ENCODE measurements at places on chromosomes 4 and X. TPM values are rescaled to one million over a fixed set of nuclear protein-coding genes. Genes with fewer than 3 reads are reported as not detected.

The MAGEA11 gene
- not detected for polyA plus RNA-seq

DNA sequence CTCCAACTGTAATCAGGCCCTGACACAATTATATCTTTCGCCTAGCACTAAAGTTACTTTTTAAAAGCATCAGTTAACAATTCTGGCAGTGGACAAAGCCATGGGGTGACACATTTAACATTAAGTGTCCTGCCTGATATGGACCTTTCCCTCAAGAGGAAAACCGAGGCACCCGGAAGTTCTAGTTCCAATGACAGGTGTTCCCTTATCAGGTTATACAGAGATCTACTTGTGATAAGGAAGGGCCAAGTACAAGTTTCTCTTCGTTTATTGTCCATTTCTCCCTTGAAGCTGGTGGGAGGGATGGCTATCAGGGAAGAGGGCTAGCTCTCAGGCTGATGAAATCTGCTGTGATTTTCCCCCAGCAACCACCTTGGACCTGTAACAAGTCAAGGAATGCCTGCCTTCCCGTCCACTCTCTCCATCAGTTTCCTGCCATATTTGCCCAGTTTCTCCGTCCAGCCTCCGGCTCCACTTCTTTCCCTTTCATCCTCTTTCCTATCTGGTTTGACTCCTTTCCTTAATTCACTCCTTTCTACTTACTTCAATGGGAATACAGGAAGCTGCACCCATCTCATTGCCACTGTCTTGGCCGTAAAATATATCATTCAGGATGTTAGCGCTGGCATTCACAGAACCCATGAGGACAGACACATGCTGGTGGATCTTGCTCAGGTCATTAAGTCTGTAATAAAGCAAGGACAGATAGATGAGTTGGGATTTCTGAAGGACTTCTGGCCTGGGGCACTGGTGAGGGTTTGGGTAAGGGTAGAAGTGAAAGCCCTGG is 95.0 kb downstream of the DGKK start:
- no peak for DNase-seq

GRCh38 chr4:8209181-8209874 is 10.2 kb downstream of the SH3TC1 start:
- no peak for DNase-seq

The RIBC1 gene
- 0.15 TPM for polyA plus RNA-seq

- peak; percentile 80 for DNase-seq
These were observed at the start of gene MGST2 for GRCh38 chr4:139665690-139666529. TSS of gene MGST2 (plus strand) at chr4:139665819. CDS start at chr4:139666020, 201 bp downstream.
